ENCODE measurements at places on chromosomes 12 and 14. TPM values are rescaled to one million over a fixed set of nuclear protein-coding genes. Genes with fewer than 3 reads are reported as not detected.

GRCh38 chr12:114770323-114770722 lies 86.3 kb upstream of the TBX3 start:
- H3K36me3 ChIP-seq: no peaks in the 10 kb centered on the region
- H3K27me3 ChIP-seq: no peaks in the 10 kb centered on the region
- no peak overlapping the region for H3K4me3 ChIP-seq
- H3K27ac ChIP-seq: no peak overlapping the region
- DNase-seq: no peak

DNA sequence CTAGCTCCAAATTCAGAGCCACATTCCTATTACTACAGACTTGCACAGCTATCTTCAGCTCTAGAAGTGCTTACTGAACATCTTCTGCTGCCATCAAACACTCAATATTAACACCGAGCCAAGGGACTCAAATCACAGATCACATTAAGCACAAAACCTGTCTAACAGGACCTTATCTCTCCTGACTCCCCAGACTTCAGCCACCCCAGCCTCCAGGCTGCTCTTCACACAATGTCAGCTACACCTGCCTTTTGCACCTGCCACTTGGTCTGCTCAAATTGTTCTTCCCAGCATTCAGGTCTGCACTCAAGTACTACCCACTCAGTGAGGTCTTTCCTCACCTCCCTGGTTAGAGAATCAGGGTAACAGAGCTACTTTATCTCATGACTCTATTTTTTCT lies 57.1 kb downstream of the GALC start:
- no peak overlapping the region for H3K4me3 ChIP-seq
- H3K27me3 ChIP-seq: no peaks in the 10 kb centered on the region
- DNase-seq: no peak
- H3K4me1 ChIP-seq: no peaks in the 10 kb centered on the region
- H3K27ac ChIP-seq: no peak overlapping the region
- peaks cover 22% of the 10 kb centered on the region for H3K36me3 ChIP-seq

DNA sequence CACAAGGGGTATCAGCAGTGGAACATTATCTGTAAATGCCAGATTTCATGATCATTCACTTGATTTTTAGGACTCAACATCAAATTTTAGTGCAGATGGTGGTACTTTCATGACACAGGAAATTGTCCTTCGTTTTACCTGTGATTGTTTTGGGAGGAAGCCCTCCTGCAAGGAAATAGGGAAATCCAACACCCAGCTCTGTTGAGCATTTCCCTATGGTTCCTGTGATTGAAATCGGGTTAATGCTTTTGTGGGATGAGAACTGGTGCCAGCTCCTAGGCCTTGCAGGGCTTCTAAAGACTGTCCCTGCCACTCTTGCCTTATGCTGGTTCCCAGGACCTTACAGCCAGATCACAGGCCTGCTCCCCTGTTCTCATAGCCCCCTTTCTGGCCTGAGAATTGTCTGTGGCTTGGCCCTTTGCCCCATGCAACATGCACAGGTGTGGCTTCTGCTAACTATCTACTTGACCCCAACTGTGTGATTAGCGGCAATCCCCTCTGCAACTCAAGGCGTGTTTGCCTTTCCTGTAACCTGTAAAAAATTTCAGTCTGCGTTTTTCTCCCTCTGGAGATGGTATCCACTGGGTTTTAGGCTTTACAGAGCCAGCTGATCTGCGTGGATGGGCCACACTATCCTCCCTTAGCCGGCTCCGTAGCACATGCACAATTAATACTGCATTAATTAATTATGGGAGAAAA lies 112.5 kb downstream of the ETV6 start:
- H3K4me3 ChIP-seq: no peak overlapping the region
- H3K4me1 ChIP-seq: no peaks in the 10 kb centered on the region
- H3K27ac ChIP-seq: no peak overlapping the region
- DNase-seq: no peak
- H3K27me3 ChIP-seq: no peaks in the 10 kb centered on the region

The GPR84 gene
- total RNA-seq: 0.43 TPM

DNA sequence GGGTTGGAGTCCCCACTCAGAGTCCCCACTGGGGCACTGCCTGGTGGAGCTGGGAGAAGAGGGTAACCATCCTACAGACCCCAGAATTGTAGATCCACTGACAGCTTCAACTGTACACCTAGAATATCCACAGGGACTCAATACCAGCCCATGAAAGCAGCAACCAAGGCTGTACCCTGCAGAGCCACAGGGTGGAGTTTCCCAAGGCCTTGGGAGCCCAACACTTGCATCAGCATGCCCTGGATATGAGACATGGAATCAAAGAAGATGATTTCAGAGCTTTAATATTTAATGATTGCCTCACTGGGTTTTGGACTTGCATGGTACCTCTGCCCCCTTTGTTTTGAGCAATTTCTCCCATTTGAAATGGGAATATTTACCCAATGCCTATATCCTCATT lies 80.4 kb downstream of the RASSF9 start:
- H3K36me3 ChIP-seq: no peaks in the 10 kb centered on the region
- no peaks in the 10 kb centered on the region for H3K27me3 ChIP-seq
- no peak overlapping the region for H3K4me3 ChIP-seq
- no peaks in the 10 kb centered on the region for H3K4me1 ChIP-seq
- no peak overlapping the region for H3K27ac ChIP-seq
